ENCODE measurements at places on chromosomes 12 and 14.

DNA sequence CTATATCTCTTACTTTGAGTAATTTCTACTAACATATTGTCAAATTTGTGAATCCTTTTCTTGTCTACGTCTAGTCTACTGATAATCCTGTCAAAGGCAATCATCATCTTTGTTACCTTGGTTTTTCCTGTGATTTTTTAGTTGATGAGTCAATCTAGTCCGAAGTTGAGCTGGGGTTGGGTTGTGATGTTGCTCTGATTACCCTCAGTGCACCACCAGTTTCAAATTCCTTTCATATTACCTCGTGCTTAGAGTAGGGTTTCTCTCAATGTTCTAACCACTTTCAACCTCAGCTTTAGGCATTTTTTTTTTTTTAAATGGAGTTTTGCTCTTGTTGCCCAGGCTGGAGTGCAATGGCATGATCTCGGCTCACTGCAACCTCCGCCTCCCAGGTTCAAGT lies 186.8 kb downstream of the BTG1 start:
- DNase-seq = no peak

DNA sequence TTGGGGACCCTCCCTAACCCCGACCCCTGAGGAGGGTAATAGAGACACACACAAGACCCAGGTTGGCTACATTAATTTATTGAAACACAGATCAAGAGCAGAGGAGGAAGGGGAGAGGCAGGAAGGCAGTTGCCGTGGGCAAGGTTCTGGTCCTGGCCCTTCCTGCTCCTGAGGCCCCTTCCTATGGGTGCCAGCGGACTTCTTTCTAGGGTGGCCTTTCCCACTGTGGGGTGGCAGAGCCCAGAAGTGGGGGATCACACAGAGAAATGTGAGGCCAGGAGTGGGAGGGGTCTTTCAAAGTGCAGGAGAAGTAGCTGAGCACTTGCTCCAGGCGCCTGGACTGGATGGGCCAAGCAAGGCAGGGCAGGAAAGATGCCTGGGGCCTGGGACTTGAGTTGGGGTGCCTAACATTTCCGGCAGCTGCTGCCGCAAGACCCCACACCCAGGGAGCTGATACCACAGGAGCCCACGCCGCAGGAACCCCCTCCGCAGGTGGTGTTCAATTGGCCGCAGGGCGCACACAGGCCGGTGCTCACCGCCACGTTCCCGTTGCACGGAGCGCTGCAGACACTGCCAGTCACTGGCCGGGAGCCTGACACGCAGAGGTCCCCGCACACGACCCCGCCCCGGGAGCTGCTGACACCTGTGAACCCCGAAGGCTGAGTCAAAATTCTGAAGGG lies 5.3 kb downstream of the KRT81 start:
- no peak for DNase-seq

DNA sequence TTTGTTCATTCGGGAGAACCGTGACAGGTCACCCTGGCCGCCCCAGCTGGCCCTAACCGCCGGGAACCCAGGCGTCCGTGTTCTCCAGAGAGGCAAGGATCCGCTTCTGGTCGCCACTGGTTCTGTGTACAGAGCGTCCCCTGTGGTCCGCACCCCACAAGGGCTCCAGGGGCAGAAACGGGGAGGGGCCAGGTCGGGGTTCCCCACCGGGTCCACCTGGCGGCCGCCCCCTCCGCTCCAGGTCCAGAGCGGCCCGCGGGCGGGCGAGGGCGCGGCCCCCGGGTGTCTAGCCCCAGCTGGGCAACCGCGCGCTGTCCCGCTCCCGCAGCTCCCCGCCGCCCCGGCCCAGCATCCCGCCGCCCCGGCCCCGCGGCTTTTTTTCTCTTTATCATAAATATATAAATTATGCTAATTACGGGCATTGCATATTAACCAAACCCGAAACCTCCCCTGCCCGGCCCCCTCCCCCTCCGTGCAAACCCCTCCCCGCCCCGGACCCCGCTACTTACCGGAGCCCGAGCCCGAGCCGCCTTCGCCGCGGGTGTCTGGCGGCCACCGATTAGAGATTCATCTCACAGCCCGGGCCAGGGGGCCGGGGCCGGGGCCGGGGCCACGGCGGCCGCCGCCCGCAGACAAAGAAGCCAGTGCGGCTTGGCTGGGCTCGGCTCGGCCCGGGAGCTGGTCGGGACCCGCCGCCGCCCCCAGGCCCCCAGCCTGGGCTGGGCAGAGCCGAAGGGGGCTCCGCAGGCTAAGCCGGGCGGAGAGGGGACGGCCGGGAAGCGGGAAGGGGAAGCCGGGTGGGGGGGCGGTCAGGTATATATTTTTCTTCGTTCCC lies 512 bp downstream of the POU6F1 start:
- DNase-seq = peak; percentile 51

DNA sequence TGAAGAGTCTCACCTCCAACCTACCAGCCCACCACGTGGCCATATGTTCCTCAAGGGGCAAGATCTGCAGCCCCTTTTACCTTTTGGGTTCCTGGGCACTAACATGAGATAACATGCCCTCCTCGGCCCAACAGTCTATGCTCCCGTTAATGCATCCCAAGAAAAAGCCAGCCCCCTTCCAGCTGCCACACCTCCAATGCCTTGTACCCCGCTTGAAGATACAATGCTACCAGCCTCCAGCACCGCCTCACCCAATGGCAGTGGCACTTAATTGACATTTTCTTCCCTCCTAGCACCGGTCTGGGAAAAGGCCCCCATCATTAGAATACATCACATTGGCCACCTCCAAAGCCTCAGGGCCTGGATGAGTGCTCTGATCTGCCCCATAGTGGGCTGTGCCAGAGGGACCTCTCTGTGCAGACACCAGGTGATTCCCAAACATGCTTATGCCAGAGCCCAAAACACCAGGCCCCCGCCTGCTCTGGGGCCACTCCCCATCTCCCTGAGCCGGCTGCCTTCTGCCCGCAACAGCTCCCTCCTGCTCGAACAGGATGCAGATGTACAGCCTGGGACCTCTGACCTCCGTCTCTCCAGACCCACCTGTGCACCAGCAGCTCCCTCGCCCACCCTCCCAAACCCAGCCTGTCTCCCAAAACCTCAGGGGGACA lies 118.3 kb downstream of the NCOR2 start:
- DNase-seq = no peak

- no peak for DNase-seq
Measured at GRCh38 chr14:50602035-50602434, 42.1 kb downstream of the ATL1 start.

DNA sequence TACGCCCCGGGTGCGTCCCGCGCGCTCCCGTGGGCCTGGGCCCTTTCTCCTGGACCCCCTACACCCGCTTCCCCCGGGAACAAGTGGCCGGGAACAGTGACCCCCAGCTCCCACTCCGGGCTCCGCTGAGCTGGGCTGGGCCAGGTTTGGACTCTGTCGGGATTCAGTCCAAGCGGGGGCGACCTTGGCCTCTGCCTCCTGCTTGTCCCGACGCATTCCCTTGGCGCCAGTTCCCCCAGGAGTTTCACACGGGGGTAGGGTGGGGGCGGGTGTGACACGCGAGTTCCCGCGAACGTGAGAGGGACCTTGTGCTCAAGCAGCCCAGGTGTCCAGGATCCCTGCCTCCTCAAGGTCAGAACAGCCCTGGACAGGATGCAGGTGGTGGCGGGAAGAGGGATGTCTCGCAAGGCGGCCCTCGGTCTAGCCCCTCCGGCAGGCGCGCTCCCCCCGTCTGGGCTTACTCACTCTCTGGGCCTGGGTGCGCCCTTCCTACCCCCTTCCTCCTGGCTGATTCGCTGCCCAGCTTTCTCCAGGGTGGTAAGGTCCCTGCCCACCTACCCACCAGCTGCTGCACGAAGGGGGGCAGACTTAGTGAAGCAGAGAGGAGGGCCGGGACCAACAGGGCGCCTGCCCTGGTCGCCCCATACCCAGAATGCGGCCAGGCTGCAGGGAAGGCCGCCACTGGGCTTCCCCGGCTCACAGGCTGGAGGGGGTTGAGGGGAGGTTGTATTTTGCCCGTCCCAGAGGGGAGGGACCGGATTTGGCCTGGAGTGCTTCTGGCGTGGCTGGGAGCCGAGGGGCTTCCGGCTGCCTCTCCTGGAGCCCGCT lies 862 bp downstream of the CRIP2 start:
- no peak for DNase-seq

DNA sequence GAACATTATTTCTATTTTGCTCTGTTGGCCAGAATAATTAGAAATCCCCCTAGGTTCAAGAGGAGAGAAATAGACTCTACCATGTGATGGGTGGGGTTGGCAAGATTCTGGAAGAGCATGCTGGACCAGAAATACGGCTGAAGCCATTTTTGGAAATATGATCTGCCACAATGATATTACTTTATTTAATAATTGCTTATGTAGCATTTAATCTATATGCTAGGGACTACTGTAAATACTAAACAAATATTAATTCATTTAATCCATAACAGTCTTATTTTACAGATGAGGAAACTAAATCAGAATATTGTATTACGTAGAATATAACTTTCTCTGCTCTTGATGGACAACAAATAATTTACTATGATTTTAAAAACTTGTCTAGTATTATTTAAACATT lies 193.7 kb downstream of the RAD51B start:
- no peak for DNase-seq

GRCh38 chr14:64727551-64728071 lies 23.4 kb downstream of the PLEKHG3 start:
- no peak for DNase-seq

DNA sequence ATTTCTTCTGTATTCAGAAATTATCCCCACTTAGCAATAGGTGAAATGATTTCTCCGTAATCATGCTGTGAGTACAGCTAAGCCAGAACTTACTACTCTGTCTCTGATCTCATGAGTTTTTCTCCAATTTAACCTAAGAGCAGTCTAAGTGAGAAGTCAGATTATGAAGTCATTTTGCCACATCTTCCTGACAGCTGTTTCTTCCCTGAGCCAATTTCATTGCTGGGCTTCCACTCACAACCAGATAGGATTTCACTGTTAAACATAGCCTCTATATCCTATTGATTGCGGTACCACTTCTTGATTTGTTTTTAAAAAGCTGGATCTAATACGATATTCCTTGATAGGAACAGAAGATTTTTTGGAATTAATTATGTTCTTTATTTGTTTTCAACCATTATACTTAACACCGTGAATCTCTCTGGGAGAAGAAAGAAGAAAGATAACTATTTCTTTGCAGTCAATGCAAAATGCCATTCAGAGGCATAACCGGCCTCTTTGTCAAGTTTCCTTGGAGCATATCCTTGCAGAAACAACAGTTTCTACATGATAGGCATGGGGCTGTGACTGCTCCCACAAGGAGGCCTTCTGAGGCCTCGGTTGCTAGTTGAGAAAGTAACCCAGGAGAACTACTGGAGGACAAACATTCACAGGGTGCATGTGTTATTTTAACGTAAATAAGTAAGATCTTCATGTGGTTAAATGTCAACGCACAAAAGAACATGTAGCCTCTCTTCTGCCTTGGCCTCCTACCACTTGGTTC lies 212.2 kb downstream of the NPAS3 start:
- no peak for DNase-seq

DNA sequence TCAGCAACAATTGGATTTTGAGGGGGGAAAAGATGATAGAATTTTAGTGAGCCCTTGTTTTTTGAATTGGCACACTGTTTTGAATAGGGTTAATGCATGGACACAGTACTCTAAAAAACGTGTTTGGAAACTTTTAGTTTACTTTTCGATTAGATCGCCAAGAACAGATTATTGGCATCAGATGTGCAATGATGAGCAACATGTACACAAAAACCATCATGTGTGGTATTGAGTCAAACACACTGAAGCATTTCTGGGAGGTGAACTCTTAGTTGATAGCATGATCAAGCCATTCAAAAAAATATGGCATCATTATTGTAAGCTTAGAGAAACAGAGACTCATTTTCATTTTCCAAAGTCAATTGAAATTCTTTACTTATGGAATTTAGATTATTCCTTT lies 329.2 kb downstream of the ADAMTS20 start:
- no peak for DNase-seq

DNA sequence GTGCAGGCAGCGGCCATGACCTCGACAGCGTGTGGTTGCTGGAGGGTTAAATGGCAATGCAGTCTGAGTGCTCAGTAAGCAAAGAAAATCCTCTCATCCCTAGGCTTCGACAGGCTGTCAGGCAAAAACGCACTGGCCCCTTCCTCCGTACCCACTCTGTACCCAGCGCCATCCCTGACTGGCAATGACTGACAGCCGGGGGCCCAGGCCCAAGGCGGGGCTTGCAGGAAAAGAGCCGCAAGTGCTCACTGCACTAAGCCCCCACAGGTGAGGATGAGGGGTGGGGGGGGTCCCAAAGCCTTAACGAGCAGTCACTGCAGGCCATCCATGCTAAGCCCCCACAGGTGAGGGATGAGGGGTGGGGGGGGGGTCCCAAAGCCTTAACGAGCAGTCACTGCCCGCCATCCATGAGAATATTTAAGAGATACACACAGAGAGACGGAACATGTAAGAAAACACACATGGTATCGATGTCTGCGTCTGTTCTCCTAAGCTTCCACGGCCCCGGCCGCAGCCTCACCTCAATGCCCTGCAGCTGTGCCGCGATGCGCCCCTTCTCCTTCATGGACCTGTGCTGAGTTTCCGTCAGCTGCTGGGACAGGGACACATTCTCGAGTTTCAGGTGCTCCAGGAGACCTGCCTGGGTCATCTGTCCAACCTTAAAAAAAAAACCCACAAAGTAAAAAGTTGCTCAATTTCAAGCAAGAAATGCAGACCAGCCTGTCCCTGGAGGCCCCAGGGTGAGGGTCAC lies 30.7 kb downstream of the GOLGA3 start:
- DNase-seq = no peak

DNA sequence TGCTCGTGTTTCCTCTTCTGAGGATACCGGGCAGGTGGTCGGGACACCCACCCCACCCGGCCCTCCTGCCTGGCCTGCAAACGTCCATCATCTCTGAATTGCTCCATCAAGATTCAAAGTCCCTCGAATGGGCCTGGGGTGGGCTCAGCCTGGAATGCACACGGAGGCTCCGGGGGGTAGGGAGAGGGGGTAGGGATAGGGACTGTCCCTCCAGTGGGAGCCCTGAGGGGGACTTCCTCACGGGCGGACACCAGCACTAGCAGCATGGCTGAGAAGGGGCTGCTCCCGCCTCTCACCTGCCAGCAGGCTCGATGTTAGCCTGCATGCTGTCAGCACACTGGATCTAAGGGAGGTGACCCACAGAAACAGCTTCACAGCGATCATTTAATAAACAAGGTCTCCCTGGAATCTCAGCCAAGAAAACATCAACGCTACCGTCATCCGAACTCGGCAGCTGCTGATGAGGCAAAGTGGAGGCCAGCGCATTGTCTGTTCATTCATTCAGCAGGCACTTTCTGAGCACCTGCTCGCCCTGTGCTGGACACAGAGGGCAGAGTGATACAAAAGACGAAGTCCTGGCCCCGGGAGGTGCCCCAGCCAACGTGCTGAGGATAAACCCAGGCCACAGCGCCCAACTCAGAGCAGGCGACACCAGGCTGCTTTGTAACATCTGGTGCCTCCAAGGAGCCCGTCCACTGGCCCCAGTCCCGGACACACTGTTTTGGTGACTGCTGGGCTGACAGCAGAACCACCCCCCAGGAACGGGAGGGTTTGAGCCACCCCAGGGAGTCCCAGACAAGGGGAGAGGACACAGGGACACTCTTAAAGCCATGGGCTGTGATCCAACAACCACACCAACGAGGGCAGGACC lies 6.3 kb downstream of the TMEM179 start:
- DNase-seq = no peak

GRCh38 chr12:115325858-115326257 lies 641.9 kb upstream of the TBX3 start:
- no peak for DNase-seq

Measured in activated naive CD4-positive, alpha-beta T cell treated with Interleukin-2 at 50 U/mL for 16 hours (primary cell).